ENCODE measurements at places on chromosomes 12 and 14.
A peak's percentile ranks its signal among the peaks of the same experiment; 100 is the strongest.

- no peak for DNase-seq
Measured at GRCh38 chr14:51917193-51917592, 56.8 kb downstream of the GNG2 start.

DNA sequence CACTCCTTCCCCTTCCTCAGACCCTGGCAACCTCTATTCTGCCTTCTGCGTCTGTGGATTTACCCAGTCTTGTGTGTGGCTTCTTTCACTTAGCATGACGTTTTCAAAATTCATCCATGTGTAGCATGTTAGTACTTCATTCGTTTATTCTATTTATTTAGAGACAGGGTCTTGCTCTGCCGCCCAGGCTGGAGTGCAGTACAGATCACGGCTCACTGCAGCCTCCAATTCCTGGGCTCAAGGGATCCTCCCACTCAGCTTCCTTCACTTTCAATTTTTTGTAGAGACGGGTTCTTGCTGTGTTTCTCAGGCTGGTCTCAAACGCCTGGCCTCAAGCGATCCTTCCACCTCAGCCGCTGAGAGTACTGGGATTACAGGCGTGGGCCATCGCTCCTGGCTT is 37.0 kb downstream of the B4GALNT3 start:
- DNase-seq = no peak

GRCh38 chr14:68661226-68662225 is 131.3 kb downstream of the ZFP36L1 start:
- no peak for DNase-seq

GRCh38 chr14:61076556-61076955 is 95.5 kb downstream of the SLC38A6 start:
- peak; percentile 99 for DNase-seq

- no peak for DNase-seq
Measured at GRCh38 chr14:80403036-80403435, 191.7 kb upstream of the DIO2 start.

DNA sequence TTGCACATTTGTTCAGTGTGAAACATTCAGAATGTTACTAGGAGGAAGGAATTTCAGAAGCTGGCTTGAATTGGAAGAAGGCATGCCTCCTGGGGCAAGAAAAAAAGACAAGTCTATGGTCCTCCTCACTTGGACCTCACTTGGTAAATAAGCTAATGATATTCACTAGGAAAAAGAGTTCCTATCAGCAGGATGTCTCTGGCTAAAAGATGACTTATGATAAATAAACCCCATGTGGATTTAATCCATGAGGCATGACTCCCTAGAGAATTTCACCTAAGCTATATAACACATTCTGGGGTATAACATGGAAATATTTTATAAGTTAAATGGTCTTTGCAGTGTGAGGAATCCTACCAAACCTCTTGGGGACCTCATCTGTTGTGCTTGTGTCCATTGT is 199.9 kb downstream of the LRIG3 start:
- no peak for DNase-seq

DNA sequence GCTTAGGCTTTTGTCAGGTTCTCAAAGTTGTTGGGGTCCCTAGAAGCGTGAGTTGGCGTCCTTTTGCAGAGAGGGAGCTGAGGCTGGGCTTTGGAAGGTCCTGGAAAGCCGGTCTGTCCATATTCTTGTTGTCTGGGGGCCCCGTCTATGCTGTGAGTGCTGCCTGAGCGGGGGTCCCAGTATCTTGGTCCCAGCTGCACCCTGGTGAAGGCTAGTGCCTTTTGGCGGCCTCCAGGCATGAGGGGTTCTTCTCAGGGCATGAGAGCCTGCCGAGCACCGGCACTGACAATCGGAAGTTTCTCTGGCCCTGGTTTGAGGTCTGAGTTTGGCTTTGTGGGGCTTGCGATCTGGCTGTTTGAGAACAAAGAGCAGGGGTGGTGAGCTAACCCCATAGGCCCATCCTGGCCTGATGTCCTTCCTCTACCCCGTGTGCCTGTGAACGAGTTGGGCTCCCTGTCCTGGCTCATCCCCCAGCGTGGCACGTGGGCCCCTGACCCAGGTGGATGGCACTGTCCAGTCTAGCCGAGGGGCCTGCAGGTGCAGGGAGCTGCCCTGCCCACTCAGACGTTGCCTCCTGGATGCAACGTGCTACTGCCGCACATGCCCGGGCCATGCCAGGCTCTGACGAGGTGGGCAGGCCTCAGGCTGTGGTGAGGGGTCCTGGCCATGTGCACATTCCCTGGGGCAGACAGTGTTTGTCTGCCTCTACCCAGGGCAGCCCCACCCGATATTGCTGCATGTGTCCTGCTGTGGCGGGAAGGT is 3.9 kb downstream of the CEP170B start:
- no peak for DNase-seq

- no peak for DNase-seq
Measured at GRCh38 chr12:125032466-125033152, 32.6 kb upstream of the AACS start.

DNA sequence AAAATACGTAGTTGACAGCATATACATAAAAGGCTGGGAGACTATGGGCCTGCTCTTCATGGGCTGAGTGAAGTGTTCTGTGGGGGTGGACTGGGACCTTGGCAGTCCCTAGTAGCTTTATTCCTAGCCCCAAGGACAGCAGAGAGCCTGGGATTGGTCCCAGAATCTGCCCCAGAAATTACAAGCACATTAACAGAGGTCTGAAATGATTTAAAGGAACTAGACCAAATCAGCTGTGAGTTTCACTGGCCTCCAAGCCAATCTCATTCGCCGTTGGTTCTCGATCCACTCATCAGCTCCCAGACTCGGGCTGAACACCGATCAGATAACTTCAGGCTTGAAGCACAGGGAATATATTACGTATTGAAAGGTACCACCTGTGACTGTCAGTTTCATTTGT is 77.0 kb upstream of the PSMC1 start:
- no peak for DNase-seq

GRCh38 chr14:51834240-51834639 is 26.2 kb upstream of the GNG2 start:
- no peak for DNase-seq

Measured in NCI-H2029 treated with DMSO at 0.1 percent for 48 hours (cell line).